ENCODE measurements at places on chromosomes 1 and 21. TPM values are rescaled to one million over a fixed set of nuclear protein-coding genes. Genes with fewer than 3 reads are reported as not detected.

XKR8 gene
- total RNA-seq = 7.9 TPM

B3GALT2 gene
- 4.1 TPM for total RNA-seq

NT5C1A gene
- total RNA-seq = not detected

RRP1 gene
- 22.4 TPM for total RNA-seq

SLC25A34 gene
- 1.4 TPM for total RNA-seq

INSRR gene
- 0.13 TPM for total RNA-seq

Data from activated CD4-positive, alpha-beta memory T cell treated with anti-CD3 and anti-CD28 coated beads, Interleukin-2, amount 10 ng/mL, durations not matched to agents 7 days and 5 days (primary cell).